Inflammatory macrophage treated with lipopolysaccharide for 1 hour (primary cell): ENCODE measurements at places on chromosomes 5 and 9.

- DNase-seq = no peak
Measured at GRCh38 chr9:109297899-109298298, 23.0 kb downstream of the EPB41L4B start.

DNA sequence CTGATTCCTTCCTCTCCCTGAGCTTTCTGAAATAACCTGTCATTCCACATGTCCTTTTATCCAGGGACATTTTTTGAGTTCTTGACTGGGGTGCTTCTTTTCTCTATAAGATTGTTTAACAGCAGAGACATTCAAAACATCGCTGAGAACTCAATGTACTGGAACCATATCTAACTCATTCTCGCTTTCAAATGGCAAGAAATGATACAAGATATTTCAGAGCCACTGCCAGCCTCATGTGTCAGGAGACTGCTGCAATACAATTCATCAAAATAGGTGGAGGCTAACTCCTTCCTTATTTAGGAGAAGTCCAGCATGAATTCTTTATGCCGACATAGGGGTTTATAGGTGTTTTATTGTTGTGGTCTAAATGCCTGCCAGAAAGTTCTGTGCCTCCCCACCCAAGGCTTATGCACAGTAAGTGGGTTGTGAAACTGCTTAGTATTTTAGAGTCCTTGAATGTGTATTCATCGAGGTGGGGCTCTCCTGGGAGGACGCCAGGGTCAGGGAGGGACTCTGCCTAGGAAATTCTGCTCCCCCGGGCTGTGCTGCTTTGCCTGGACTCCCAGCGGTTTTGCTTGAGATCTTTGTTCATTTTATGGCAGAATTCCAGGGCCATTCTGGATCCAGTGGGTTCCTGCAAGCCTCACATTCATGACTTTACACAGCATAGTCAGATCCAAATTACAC, 53.9 kb downstream of the ZNF474 start:
- DNase-seq = no peak

DNA sequence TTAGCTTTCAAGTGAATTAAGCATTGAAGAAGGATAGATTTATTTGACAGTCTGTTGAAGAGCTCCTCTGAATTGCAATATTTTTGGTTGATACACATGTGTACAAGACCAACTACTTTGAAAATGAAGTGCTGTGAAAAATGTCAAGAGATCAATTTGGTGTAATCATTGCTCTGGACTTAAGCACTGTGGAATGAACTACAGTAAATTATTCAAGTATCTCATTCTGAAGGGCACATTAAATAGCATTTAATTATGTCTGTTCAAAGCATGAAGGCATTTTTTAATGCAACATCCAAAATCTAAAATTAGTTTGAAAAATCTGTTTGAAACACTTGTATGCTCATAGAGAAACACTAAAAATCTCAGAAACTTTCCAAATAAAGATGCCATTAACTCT, 107.5 kb downstream of the CDH18 start:
- DNase-seq = no peak

GRCh38 chr9:113569472-113570060, 106.0 kb downstream of the RGS3 start:
- no peak for DNase-seq

- no peak for DNase-seq
Measured at GRCh38 chr9:3238236-3238635, 287.6 kb downstream of the RFX3 start.

- no peak for DNase-seq
Measured at GRCh38 chr9:107571148-107571547, 81.6 kb upstream of the KLF4 start.
